ENCODE measurements at places on chromosomes 3 and 15. TPM values are rescaled to one million over a fixed set of nuclear protein-coding genes. Genes with fewer than 3 reads are reported as not detected.
A peak's percentile ranks its signal among the peaks of the same experiment; 100 is the strongest.

DNA sequence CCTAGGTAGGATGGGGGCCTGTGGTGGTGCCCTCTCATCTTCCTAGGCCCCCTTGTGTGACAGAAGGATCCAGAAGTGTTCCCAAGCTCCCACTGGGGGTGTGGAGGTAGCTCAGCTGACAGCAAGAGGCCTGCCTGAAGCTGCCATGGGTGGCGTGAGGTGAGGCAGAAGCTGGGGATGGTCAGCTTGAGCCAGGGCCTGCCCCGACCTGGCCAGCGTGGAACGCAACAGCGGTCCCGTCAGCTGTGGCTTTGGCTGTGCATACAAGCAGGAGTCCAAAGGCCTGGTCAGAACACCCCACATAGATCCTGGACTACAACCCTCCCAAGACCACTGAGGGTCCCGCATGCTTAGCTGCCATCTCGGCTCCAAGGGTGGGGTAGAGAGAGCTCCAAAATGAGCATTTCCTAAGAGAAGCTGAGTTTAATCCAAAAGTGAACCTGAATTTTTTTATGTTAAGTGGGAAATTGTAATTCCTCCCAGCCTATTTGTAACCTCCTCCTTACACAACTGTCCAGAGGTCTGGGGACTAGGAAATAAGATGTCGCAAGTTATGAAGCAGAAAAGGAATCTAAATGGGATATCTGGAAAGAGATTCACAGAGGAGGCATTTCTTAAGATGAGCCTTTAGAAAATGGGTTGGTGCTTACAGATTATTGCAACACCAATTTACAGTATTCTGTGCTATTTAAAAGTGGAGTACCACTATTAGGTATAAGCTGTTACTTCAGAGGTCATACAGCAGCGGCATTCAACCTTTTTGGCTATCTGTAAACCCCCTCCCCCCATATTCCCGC lies 9.9 kb upstream of the PLA2G4D start:
- no peaks in the 10 kb centered on the region for H3K36me3 ChIP-seq
- peaks cover 37% of the 10 kb centered on the region for H3K27me3 ChIP-seq

Gene TEX9
- 1.4 TPM for total RNA-seq

Gene CCR4
- total RNA-seq: not detected

- H3K27me3 ChIP-seq: no peaks in the 10 kb centered on the region
- H3K27ac ChIP-seq: no peak overlapping the region
- DNase-seq: no peak
- H3K4me1 ChIP-seq: no peaks in the 10 kb centered on the region
Measured at GRCh38 chr3:86711634-86712033, 279.3 kb downstream of the VGLL3 start.

- no peak for DNase-seq
- H3K4me1 ChIP-seq: no peaks in the 10 kb centered on the region
- no peak overlapping the region for H3K27ac ChIP-seq
Measured at GRCh38 chr15:36066757-36067156, 512.7 kb upstream of the CDIN1 start.

Gene VPS8
- 56.1 TPM for total RNA-seq

- H3K27me3 ChIP-seq: no peaks in the 10 kb centered on the region
Measured at GRCh38 chr3:182424006-182424405, 369.3 kb upstream of the ATP11B start.

GRCh38 chr3:3984053-3984452 lies 184.8 kb downstream of the LRRN1 start:
- no peak overlapping the region for H3K27ac ChIP-seq
- no peak overlapping the region for H3K4me3 ChIP-seq
- no peaks in the 10 kb centered on the region for H3K36me3 ChIP-seq
- no peak for DNase-seq

GRCh38 chr3:75224412-75224811 lies 439.7 kb upstream of the FRG2C start:
- no peak overlapping the region for H3K4me3 ChIP-seq
- no peaks in the 10 kb centered on the region for H3K36me3 ChIP-seq
- H3K27ac ChIP-seq: no peak overlapping the region
- no peaks in the 10 kb centered on the region for H3K4me1 ChIP-seq

DNA sequence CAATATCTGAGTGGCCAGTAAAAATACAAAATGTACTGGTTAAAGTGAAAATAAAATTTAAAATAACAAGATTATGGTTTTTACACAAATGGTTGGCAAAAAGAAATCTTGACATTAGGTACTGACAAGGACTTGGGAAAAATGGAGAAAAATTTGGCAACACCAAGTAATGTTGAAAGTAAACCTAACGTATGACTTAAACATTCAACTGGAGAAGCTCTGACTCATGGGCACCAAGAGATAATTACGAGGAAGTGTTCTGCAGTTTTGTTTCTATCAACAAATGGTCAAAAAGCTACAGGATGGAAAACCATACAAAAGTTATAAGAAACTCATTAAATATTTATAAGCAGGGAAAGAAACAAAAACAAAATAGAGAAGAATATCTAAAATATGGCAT lies 177.7 kb downstream of the ZNF385D start:
- no peaks in the 10 kb centered on the region for H3K4me1 ChIP-seq
- peak; percentile 1 for DNase-seq
- H3K4me3 ChIP-seq: no peak overlapping the region
- H3K27ac ChIP-seq: no peak overlapping the region

- H3K4me3 ChIP-seq: no peak overlapping the region
- DNase-seq: no peak
- no peak overlapping the region for H3K27ac ChIP-seq
- H3K27me3 ChIP-seq: no peaks in the 10 kb centered on the region
- H3K4me1 ChIP-seq: peaks cover 25% of the 10 kb centered on the region
- peaks cover 40% of the 10 kb centered on the region for H3K36me3 ChIP-seq
Measured at GRCh38 chr3:123877965-123878364, 6.2 kb downstream of the MYLK start.

DNA sequence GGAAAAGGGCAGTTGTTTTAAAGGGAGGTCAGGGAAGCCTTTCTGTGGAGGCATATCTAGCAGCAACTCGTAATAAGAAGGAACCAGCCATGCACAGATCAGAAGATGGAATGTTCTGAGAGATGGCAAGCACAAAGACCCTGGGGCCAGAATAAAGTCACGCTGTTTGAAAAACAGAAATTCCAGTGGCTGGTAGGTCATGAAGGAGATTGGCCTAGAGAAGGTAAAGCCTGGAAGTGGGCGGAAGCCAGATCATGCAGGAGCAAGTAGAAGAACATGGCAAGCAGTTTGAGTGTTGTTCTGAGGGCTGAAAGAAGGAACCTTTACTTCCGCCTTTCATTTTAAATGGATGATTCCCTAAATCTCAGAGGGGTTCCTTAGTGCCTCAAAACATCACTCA lies 208.1 kb upstream of the PPP2R3A start:
- no peak for DNase-seq
- no peaks in the 10 kb centered on the region for H3K4me1 ChIP-seq
- no peaks in the 10 kb centered on the region for H3K36me3 ChIP-seq
- no peaks in the 10 kb centered on the region for H3K27me3 ChIP-seq

DNA sequence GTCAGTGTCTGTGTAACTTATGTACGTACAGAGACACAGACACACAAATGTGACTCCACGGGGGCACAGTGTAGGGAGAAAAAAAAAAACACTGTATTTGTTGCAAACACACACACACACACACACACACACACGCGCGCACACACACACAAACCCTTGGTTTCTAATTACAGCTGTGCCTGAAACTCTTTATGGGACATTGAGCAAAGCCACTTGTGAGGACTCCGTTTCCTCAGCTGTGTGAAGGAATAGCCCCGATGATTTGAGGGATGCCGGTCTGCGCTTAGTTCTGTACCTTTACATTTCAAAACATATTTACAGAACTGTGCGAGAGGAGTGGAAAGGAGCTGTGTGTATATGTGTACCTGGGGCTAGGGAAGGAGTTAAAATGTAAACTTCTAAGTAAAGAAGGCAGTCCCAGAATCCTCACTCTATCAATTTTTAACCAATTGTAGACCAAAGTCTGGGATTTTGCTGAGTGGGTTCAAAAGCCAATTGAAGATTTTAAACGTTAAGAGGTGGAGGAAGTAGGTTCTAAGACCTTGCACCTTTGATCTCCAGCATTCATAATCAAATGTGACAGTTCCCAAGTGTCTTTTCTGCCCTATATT lies 5.3 kb upstream of the BCL6 start:
- peaks cover 4% of the 10 kb centered on the region for H3K4me1 ChIP-seq
- no peaks in the 10 kb centered on the region for H3K27me3 ChIP-seq
- H3K4me3 ChIP-seq: 0 out of 2 replicates have a peak overlapping the region, but pooled peaks have one; percentile 4
- no peaks in the 10 kb centered on the region for H3K36me3 ChIP-seq
- DNase-seq: peak; percentile 20

Gene PRR20G
- total RNA-seq: not detected

- no peak for DNase-seq
- H3K4me3 ChIP-seq: no peak overlapping the region
- H3K36me3 ChIP-seq: no peaks in the 10 kb centered on the region
- peaks cover 3% of the 10 kb centered on the region for H3K27me3 ChIP-seq
Measured at GRCh38 chr15:47787875-47788274, 70.6 kb downstream of the SEMA6D start.

GRCh38 chr3:111850537-111850936 lies 8.5 kb upstream of the PHLDB2 start:
- no peaks in the 10 kb centered on the region for H3K36me3 ChIP-seq
- no peak overlapping the region for H3K27ac ChIP-seq
- H3K4me3 ChIP-seq: no peak overlapping the region
- no peaks in the 10 kb centered on the region for H3K27me3 ChIP-seq
- DNase-seq: peak; percentile 78

Gene RARB
- 1.4 TPM for total RNA-seq

GRCh38 chr3:139204728-139205127 lies 139.1 kb upstream of the MRPS22 start:
- H3K27ac ChIP-seq: no peak overlapping the region
- H3K4me1 ChIP-seq: no peaks in the 10 kb centered on the region
- H3K4me3 ChIP-seq: no peak overlapping the region
- H3K36me3 ChIP-seq: no peaks in the 10 kb centered on the region
- DNase-seq: peak; percentile 50

GRCh38 chr15:25862472-25863110 lies 536 bp downstream of the ATP10A start:
- H3K4me3 ChIP-seq: peak overlapping the region; percentile 84
- H3K36me3 ChIP-seq: peaks cover 1% of the 10 kb centered on the region
- H3K27me3 ChIP-seq: no peaks in the 10 kb centered on the region

GRCh38 chr3:24853685-24854490 lies 359.2 kb upstream of the THRB start:
- H3K4me3 ChIP-seq: no peak overlapping the region
- no peaks in the 10 kb centered on the region for H3K27me3 ChIP-seq
- no peak overlapping the region for H3K27ac ChIP-seq
- no peak for DNase-seq
- H3K4me1 ChIP-seq: no peaks in the 10 kb centered on the region

- H3K4me1 ChIP-seq: peaks cover 17% of the 10 kb centered on the region
- DNase-seq: no peak
- H3K27me3 ChIP-seq: no peaks in the 10 kb centered on the region
- H3K36me3 ChIP-seq: peaks cover 5% of the 10 kb centered on the region
- no peak overlapping the region for H3K27ac ChIP-seq
Measured at GRCh38 chr15:52556524-52557273, 12.1 kb downstream of the ARPP19 start.

DNA sequence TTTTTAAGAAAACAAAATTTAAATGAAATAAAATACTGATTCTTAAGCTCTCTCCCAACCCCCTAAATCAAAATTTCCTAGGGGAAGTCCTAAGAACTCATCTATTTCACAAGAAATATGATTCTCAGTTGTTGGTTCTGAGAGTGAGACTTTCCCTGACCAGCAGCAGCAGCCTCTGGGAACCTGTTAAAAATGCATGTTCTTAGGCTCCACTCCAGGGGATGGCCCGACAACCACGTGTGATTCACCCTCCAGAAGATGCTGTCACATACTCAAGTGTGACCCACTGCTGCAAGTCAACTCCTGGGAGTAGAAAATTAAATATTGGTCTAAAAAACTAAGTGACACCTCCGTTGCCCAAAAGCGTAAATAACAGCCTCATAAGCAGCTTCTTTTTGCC lies 343.2 kb upstream of the NR2F2 start:
- no peaks in the 10 kb centered on the region for H3K36me3 ChIP-seq
- no peak for DNase-seq
- no peaks in the 10 kb centered on the region for H3K27me3 ChIP-seq
- no peak overlapping the region for H3K27ac ChIP-seq
- H3K4me1 ChIP-seq: peaks cover 5% of the 10 kb centered on the region

Gene CD86
- total RNA-seq: not detected

DNA sequence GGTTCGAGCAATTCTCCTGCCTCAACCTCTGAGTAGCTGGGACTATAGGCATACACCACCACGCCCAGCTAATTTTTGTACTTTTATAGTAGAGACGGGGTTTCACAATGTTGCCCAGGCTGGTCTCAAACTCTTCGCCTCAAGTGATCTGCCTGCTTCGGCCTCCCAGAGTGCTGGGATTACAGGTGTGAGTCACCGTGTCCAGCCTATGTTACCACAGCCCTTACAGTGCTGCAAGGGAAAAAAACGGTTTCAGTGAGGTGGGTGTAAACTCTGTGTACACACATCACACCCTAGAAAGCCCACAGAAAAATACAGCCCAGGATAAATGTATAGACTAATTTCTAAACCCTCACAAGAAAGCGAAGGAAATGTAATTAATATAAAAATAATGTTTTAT lies 103.5 kb upstream of the AKAP13 start:
- H3K27me3 ChIP-seq: no peaks in the 10 kb centered on the region
- H3K4me3 ChIP-seq: no peak overlapping the region
- H3K27ac ChIP-seq: no peak overlapping the region
- no peaks in the 10 kb centered on the region for H3K36me3 ChIP-seq
